BE2C (cell line): ENCODE measurements at places on chromosomes 11 and 22.
A peak's percentile ranks its signal among the peaks of the same experiment; 100 is the strongest.

DNA sequence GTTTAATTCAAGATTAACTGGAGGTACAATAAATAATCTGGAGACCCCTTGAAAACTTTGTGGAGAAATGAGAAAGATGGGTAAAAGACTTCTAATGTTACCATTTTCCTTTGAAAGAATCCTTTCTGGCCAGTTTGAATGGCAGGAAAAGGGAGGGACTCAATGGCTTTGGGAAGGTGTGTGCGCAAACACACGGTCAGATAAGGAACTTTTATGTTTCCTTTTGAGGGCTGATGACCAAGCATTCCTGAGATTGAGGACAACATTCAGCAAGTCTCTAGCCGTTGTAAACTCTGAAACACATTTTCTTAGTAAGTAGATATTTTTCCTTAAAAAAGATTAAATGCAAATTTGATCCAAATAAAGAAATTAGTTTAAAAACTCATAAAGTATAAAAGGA is 909.7 kb upstream of the TENM4 start:
- DNase-seq, result no peak

DNA sequence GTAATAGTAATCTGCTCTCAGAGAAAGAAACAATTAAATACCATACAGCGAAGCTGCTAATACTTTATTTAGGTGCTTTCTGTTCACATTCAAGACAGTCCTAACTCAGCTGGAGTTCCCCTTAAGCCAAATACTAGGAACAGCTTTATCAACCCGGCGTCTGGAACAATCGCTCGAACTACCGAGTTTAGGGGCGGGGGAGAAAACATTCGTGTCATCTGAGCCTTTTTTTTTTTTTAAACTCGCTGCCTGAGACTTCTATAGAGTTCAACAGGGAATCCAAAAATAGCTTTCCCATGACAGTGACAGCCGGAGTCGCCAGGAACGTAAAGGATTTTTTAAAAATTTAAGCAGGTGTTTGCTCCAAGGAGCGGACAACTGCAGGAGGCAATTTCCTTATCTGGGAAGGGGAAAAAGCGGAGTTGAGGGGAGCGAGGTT is 852 bp downstream of the TRAF6 start:
- DNase-seq, result no peak

DNA sequence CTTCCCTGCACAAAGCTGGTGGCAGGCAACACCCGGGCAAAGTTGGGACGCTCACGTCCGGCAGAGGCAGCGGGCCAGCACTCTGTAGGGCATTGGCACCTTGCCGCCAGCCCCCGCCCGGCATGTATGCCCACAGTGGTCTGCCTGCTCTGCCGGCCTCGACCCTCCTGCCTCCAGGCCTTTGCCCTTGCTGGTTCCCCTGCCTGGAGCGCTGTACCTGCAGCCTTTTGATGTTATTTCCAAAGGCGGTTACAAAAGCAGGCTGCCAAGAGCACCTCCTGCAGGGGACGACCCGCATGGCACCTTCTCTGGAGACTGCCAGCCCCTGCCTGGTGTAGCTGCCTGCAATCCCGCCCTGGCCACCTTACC is 56.5 kb upstream of the SHISAL1 start:
- DNase-seq, result peak; percentile 8

DNA sequence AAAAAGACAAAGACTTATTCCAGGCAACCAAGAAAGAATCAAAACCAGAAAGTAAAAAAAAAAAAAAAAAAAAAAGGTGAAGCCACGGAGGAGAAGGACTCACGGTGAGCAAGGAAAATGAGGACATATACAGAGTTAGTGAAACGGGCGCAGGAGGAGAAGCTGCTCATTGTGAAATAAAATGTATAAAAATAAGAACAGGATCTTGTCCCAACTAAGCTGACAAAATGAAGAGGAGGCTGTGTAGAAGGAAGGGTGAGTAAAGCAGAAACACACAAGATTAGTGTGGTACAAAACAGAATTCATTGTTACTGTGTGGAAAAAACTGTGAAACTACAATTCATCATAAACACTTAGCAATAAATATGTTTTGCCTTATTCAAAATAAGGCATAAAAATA is 7.6 kb downstream of the IL17REL start:
- no peak for DNase-seq

GRCh38 chr11:121106812-121107211 is 5.8 kb downstream of the TECTA start:
- DNase-seq, result no peak

DNA sequence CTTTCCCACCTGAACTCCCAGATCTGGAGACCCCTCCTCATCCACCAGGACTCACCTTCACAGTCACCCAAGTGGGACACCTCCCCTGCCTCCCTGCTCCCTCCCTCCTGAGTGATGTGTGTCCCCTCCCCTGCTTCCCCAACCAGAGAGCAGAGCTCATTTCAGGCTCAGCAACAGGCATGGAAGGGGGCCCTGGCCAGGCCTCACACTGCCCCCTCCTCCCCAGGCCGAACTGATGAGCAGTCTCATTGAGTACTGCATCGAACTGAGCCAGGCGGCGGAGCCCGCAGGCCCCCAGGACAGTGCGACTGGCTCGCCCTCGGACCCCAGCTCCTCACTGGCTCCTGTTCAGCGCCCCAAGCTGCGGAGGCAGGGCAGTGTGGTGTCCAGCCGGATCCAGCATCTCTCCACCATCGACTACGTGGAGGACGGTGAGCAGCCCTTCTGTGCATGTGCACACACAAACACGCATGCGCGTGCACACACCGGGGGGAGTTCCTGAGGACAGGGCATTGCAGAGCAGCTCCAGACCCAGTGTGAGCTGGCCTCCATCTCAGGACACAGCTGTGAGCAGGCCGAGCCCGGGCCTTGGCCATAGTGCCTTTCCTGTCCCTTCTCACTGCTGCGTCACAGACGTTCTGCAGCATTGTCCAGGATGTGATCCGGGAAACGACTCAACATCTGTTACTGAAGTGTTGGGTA is 17.8 kb upstream of the NEAT1 start:
- no peak for DNase-seq

DNA sequence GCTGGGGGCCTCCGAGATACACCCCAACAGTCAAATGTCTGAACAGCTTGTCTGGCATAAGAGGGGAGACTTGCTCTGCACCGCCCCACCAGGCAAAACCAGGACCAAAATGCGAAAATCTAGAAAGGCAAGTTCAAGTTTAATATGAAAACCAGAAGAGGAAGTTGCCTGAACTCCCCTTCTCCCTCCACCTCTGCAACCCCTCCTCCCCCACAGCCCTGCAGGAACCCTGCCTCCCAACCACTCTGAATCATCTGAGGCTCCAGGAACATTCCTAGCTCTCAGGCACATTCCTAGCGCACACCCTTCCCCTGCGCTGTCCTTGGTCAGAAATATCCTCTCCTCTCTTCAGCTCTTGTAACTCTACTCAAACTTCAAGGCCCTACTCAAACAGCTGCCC is 36.7 kb downstream of the ISX start:
- no peak for DNase-seq

- no peak for DNase-seq
These were observed 28.2 kb downstream of the SIK3 start for GRCh38 chr11:117070016-117070415.

- no peak for DNase-seq
These were observed 907 bp downstream of the SERPINH1 start for GRCh38 chr11:75562836-75563484.

DNA sequence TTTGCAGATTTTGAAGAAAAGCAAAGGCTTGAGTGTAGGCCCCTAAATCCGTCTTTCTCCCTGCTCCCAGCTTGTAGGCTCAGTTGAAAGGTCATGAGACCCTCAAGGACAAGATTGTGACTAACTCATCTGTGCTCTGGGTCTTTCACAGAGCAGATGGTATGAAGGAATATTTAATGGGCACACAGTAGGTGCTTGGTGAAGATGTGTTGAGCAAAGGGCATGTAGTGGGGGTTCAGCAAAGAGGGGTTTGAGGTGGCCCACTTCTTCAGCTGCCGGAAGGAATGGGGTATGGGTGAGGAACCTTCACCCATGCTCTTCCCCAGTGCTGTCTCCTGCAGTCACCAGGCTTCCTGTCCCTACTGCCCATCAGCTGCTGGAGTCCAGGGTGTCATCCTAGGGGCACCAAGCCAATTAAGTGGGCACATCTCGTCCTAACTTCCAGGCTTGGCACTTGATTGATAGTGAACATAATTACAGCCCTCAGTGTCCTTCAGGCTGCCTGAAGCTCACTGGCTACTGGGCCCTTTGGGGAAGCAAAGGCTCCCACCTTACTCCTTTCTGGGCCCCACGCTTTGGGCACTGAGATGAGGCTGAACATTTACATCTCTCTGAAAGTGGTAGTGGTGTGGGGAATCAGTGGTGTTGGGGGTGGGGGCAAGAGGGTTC is 15.0 kb downstream of the DGAT2 start:
- no peak for DNase-seq

- DNase-seq, result no peak
These were observed 1517.8 kb downstream of the BRD1 start for GRCh38 chr22:48309836-48310235.

- DNase-seq, result no peak
These were observed 330.0 kb downstream of the DDX10 start for GRCh38 chr11:108994887-108995286.

DNA sequence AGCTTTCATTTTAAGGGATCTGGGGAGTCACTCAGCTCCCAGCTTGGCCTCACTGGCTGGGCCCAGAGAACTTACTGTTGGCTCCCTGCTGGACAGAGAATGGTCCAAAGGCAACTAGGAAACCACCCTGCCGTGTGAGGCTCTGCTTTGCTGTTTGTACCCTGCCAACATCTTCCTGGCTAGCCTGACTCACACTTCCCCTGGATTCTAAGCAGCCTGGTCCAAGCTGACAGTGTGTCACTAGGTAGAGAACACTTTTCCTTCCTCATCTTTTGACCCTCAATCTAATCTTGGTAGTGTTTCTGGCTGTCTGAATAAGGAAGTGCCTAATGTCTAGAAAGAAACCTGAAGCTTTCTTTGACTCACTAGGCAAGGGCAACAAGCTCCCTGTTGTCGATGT is 76.7 kb downstream of the FAR1 start:
- DNase-seq, result no peak

DNA sequence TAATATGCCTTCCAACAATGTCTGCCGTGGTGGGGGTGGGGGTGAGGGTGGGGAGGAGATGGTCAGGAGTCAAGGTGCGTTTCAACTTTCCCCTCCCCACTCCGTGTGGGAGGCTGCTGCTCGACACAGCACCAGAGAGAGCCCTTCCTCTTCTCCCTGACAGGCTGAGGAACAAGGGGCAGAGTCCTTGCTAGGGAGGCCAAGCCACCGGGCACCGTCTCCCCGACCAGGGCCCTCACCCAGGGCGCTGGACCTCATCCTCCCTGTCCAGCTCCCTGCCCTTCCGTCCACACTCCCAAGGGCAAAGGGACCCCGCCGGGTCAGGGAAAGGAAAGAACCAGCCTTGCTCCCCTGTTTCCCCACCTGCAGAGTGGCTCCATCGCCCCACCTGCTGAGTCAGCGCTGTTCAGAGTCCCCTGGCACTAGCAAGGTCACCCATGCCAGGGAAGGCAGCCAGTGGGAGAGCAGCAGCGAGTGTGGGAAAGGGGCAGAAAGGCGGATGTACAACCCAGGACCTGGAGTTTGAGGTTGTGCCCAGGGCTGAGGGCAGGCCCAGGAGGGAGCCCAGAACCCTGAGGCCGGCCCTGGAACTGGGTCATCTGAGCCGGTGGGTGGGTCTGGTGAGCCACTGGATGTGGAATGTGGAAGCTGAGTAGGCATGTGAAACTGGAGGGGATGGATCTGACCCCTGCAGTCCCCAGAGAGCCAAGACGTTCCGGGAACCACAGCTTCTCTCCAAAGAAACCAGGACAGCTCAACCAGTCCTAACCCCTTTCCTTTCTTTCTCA is 47.2 kb downstream of the BUD13 start:
- no peak for DNase-seq

DNA sequence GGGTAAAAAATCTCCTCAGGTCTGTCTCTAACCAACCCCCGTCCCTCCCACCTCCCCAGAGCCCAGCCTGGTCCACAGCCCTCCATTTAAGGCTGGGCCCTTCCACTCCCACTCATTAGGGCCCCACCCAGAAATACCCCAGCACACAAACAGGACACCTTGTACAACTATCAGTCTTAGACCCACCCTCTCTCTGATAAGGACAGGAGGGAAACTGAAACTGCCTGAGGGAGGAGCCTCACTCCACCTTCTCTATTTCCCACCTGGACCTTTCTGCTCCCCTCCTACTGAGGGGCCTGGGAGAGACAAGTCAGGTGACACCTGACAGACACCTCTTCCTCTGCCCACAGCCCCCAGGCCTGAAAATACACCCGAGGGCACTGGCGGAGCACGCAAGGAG is 90.2 kb downstream of the PLEKHA7 start:
- DNase-seq, result no peak

DNA sequence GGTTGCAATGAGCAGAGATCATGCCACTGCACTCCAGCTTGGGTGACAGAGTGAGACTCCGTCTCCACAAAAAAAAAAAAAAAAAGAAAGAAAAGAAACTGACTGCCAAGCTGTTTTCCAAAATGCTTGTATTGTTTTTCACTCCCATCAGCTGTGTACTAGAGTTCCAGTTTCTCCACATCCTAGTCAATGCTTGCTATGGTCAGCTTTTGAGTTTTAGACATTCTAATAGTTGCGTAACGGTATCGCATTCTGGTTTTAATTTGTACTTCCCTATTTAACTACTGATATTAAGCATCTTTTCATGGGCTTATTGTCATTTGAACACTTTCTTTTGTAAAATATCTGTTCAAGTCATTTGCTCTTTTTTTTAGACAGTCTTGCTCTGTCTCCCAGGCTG is 55.7 kb downstream of the TSPAN18 start:
- DNase-seq, result no peak

- DNase-seq, result peak; percentile 71
These were observed 6.4 kb downstream of the PRAME start for GRCh38 chr22:22552630-22553029.

DNA sequence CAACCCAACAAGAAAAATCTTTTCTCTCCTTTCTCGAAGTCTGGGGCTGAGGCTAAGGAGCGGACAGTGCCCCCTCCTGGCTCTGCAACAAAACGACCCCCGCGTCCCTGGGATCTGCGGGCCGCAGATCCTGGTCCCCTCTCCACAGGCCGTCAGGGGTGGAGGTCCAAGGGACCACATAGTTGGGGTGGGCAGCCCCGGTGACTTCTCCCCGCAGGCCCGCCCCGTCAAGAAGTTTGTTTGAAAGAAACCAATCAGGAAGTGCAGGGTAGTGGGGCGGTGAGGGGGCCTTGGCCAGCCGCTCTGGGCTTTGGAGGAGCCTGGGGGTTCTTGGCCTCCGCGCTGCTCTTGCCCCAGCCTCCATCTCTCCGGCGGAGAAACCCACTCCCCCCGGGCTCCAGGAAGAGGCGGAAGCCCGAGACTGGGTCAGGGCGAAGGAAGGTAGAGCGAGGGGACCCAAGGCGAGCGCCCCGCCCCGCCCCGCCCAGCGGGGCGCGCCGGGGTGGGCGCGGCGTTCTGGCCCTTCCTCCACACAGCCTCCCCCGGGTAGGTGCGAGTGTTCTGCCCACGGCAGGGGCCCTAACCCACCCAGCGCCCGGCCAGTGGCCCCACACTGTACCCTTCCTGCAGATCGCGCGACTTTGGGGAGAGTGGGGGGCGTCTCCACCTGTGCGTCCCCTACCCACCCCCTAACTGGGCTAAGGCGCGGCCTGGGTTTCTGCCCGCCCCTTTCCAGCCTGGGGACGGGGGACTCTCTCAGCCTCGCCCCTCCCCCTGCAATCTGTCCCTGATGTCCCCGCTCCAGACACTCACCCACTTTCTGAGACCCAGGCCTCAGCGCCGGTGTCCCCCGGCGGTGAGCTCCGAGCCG is 1.3 kb downstream of the TP53I11 start:
- DNase-seq, result no peak
